ENCODE measurements at places on chromosomes 2 and 18.

DNA sequence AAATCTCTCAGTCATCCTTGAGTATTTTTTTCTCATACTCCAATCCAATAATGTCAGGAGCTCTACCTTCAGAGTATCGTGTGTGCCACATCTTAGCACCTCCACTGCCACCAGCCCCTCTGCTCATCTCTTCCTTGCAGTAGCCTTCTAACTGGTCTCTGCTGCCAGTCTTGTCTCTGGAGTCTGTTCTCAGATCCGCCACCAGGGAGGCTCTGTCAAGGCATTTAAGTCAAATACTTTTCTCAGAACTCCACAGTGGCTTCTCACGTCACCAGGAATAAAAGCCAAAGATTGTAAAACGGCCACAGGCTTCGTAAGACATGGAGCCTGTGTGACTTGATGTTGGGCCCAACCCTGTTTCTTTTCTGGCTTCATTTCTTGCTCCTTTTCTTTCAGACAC is 7.1 kb downstream of the UNC50 start:
- no peak for DNase-seq

- no peak for DNase-seq
These were observed 65.0 kb downstream of the NFATC1 start for GRCh38 chr18:79460481-79461300.

GRCh38 chr2:139078376-139078775 is 298.2 kb upstream of the NXPH2 start:
- no peak for DNase-seq

DNA sequence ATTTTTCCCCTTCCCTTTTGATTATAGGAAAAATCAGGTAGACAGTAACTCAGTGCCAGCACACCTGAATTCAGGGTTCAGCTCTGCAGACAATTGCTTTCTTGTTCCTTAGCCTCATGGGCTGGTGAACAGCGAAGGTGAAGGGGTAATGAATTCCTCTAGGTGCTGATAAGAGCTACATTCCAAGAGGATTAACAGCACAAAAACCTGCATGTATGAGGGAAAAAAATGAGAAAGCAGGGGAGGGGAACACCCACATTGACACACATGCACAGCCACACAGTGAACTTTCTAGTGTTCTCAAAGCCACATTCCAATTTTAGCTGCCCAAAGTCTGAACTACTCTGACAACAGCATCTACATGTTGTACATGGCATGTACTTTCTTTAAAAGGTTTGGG is 46.1 kb downstream of the SPATS2L start:
- DNase-seq, result no peak

- DNase-seq, result peak; percentile 2
These were observed 101.1 kb downstream of the PIGN start for GRCh38 chr18:62085756-62086155.

GRCh38 chr2:216572582-216573578 is 60.3 kb upstream of the IGFBP2 start:
- no peak for DNase-seq

- peak; percentile 97 for DNase-seq
These were observed 200.6 kb upstream of the RASGRP3 start for GRCh38 chr2:33275689-33276444.

- peak; percentile 44 for DNase-seq
These were observed 1.0 kb upstream of the ROCK1 start for GRCh38 chr18:21112543-21113105.

DNA sequence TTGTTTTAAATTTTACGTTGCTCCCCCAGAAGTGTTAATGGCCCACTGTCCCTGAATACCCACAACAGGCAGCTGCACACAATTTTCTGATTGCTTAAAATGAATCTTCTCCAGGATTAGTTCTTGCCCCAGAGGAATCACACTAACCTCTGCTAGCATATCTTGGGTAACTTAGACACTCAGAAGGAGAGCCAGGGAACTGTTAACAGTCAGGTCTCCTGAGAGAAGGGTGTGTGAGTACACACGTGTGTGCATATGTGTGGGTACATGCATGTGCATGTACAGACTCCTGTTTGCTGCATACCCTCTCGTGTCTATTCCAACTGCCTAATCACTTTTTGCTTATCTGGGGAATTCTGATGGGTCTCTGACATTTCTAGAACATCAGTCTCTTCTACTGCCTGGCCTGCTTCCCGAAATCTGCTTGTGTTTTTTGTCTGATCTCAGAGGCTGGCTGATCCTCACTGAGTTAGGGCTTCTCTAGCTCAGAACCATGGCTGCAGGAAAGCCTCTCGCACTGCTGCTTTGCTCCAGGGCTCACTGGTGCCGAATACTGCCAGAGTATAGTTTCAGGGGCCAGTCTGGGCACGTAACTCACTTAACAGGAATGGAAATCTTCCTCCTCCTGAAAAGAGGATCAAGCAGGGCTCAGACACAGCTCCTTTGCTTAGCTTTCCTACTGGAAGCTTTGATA is 62.8 kb downstream of the PRELID3A start:
- no peak for DNase-seq

- DNase-seq, result no peak
These were observed 59.6 kb downstream of the NCK2 start for GRCh38 chr2:105804266-105804665.

DNA sequence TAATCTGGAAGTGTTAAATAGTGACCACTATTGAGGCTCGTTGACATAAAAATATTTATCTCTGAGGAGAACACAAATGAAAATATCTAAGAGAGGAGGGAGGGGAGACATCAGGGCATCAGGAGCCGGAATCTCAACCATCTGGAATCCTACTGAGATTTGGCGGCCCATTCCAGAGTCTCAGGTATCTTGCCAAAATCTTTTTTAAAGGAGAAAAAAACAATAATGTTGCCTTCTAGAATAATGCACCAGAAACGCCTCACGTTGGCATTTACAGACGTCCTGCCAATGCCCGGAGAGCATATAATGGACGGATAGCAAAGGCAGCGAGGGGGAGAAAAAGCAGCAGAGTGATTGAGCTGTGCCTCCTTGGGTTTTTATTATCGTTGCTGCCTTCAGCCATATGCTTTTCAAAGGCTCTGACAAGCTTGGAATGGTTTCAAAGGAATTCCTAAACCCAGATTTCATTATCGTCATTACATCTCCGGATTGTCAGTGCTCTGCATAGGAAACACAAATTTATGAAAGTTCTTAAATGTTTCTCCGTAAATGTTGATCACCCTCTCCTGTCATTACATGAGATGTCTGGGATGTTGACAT is 30.9 kb upstream of the EGR4 start:
- no peak for DNase-seq

GRCh38 chr18:79888016-79888415 is 63.4 kb downstream of the SLC66A2 start:
- DNase-seq, result no peak

DNA sequence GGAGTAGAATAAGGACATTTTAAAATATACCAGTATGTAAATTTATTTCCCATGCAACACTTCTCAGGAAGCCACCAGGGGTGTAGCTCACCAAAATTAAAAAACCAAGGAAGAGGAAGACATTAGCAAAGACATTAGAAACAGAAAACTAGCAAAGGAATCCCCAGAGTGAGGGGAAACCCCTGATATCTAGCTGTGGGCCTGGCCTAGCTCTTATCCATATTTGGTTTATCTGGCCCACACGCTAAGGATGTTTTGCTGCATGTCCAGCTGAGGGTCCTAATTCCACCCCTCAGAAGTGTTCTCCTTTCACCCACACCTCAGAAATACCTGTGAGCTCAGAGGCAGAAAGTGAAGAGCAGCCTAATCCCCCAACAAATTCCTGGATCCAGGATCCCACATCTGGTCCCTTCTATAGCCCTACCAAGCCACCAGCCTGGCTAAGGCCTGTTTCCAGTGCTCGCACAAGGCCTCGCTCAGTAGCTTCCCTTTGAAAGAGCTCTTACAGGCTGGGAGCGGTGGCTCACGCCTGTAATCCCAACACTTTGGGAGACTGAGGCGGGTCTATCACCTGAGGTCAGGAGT is 17.4 kb downstream of the OSBPL1A start:
- DNase-seq, result no peak

- no peak for DNase-seq
These were observed 412.6 kb downstream of the PTPRM start for GRCh38 chr18:7979714-7980113.

- DNase-seq, result peak; percentile 85
These were observed 786 bp upstream of the ZFP36L2 start for GRCh38 chr2:43226955-43227829.

GRCh38 chr2:191500884-191501560 is 176.9 kb upstream of the NABP1 start:
- DNase-seq, result no peak

- DNase-seq, result no peak
These were observed 5.6 kb downstream of the IKZF2 start for GRCh38 chr2:213145715-213146242.

DNA sequence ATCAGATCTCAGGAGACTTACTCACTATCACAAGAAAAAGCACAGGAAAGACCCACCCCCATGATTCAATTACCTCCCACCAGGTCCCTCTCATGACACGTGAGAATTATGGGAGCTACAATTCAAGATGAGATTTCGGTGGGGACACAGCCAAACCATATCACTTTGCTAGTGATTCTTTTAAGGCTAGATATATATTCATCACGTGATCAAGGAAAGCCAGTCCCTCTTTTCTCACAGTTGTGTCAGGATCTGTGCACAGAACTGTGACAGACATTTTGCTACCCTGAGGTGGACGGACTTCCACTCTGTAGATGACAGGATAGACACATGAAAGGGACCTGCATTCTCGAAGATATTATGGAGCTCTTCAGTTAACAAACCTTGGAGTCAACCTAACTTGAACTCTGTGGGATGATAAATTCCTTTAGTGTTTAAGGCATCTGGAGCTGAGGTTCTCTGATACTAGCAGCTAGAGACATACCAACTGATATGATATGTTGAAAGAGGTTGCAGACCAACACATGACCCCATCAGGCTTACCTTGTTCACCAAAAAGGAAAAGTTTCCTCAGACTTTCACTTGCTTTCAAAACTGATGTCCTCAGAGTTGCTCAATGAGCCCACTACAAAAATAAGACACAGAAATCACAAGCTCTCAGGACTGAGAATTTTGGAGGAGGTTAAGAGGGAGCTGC is 66.3 kb upstream of the SCG2 start:
- no peak for DNase-seq

DNA sequence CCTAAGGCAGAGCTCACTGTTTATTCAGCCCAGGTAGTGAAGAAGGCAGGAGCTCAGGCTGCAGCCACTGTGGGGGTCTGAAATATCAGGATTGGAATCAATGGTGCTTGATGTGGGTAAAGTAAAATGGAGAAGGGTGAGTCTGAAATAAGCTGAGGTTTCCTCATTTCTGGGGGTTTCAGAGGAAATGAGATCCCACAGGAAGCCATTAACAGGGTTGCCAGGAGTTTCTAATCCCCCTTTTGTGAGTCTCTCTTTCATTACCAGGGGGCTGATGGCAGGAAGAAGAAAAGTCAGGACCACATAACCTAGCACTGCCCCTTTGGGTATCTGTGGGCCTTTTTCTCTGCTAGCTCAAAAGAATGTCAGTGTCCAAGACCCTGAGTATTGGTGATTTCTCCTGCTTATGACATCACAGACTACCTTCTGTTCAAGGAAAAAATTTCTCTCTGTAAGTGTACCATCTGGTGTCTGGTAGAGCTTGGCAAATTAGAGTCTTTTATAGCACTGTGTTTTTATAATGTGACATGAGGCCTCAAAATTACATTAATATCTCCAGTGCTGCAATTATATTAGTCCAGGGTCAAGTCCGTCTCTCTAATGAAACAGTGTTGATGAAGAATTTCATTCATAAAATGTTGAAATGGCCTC is 56.0 kb downstream of the LBH start:
- DNase-seq, result no peak

- DNase-seq, result no peak
These were observed 201.1 kb upstream of the COL3A1 start for GRCh38 chr2:188773075-188773474.

- no peak for DNase-seq
These were observed 453.8 kb downstream of the CDH2 start for GRCh38 chr18:27723168-27723567.

DNA sequence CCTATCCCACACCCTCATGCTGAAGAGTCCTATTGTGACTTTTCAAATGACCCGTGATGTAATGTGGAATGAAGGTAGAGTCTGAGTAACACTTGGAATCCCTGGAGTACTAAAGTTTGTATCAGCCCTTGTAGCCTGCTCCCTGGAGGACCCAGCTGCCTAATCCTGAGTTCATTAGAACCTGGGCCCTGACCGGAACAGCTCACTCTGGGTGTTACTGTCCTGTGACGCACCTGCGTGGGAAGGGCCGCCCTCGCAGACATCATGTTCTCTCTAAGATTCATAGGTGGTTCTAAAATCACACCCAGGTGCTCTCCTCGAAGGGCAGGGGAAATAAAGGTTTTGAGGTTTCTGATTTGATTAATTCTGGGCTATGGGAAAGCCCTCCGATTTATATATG is 62.3 kb downstream of the NCK2 start:
- no peak for DNase-seq

- peak; percentile 16 for DNase-seq
These were observed 110.6 kb downstream of the TMEM182 start for GRCh38 chr2:102872388-102872787.

- DNase-seq, result peak; percentile 7
These were observed 112.2 kb downstream of the CEP192 start for GRCh38 chr18:13103366-13103765.

DNA sequence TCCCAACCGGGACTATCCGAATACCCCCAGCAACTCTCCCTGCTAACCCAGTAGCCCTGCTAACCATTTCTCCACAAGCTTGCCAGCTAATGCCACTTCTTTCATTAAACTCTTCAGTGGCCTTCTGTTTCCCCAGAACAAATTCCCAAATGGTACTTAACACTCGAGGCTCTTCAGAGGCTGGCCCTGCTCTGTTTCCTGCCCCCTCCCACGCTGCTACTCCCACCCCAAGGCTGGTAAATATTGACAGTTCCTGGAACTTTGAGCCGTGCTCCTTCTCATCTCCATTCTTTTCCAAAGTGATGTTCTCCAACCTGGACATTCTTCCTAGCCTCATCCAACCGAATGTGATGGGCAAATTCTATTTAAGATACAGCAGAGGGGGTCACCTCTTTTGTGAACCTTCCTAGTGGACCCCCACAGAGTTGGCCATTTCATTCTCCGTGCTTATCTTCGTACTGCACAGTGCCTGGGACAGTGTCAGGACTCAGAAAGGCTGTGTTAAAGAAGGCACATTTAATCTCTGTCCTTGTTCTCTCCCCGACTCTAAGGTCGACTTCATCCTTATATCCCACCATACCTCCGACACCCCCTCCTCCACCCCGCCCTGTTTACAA is 3.2 kb upstream of the KIDINS220 start:
- no peak for DNase-seq

GRCh38 chr2:74700643-74701372 is 46.8 kb downstream of the SEMA4F start:
- no peak for DNase-seq

GRCh38 chr18:69002233-69002632 is 204.4 kb downstream of the CCDC102B start:
- DNase-seq, result no peak

- no peak for DNase-seq
These were observed 269.6 kb downstream of the HAUS1 start for GRCh38 chr18:46373791-46374190.

DNA sequence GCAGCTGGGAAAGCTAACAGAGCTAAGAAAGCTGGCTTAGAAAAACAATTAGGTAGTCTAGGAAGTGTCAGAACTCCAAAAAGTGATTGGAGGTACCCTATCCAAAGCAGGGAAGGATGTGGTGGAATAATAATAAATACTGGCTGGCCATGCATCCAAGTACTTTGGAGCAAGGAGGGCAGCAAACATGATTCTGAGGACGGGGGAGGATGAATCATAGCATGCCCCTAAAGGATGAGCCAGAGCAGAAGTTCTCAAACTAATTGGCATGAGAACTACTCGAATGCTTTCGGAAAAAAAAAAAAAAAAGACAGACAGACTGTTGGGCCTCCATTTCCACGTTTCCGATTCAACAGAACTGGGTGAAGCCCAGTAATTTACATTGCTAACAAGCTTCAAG is 2.4 kb downstream of the CWC22 start:
- DNase-seq, result no peak

- no peak for DNase-seq
These were observed 60.6 kb downstream of the FMNL2 start for GRCh38 chr2:152395572-152395971.

Data from RKO (cell line).